ENCODE measurements at places on chromosomes 4 and X.

- DNase-seq, result no peak
Observed at GRCh38 chr4:117514391-117515175, 429.2 kb upstream of the TRAM1L1 start.

DNA sequence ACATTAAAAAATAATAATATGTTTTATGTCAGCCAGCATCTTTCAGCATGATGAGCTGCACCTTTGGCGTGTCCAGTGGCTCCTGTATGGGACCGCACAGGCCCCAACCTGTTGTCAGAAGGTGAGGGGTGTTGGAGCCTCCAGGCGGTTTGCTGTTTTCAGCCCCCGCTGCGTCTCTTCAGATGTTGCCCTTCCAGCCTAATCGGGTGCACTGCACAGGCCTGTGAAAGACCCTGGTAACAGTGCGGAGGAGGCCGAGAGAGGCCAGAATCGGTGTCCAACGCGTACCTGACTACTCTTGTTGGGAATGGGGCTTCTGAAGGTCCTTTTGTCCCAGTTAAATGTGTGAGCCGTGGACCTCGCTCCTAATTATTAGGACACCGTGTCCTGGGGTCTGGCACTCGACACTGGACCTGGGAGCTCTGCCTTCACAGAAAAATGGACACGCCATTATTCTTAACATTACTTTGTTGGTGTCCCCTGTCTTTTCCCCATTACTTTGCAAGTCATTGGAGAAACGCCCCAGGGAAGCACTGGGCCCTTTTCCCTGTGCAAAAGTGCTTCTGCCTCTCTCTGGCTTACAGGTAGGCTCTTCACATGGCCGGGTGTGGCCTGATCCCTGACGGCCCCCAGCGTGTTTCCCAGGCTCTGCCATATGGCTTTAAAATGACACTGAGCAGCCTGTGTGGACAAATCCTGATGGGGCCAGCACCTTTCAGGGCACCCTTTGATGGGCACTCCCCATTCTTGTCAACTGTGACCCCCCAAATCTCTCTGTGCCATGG lies 51.2 kb downstream of the TBC1D14 start:
- DNase-seq, result no peak

GRCh38 chr4:165364452-165365080 lies 14.2 kb upstream of the CPE start:
- no peak for DNase-seq

DNA sequence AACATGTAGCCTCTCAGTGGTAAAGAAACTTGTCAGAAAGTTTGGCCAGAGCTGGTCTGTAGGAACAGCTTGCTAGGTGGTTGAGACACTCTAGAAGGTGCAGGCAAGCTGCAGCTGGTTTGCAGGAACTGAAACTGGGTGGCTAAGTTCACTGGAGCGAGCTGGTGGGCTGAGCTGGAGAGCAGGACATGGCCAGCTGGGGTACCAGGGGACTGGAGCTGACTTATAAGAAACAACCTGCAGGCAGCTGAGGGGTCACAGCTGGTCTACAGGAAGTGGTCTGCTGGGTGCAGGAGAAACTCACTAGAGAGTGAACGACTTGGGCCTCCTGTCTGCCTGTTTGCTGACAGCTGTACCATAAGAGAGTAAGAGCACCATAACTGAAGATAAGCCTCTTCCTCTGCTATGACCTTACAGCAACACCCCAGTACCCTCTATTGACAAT lies 157.1 kb upstream of the LNX1 start:
- no peak for DNase-seq

DNA sequence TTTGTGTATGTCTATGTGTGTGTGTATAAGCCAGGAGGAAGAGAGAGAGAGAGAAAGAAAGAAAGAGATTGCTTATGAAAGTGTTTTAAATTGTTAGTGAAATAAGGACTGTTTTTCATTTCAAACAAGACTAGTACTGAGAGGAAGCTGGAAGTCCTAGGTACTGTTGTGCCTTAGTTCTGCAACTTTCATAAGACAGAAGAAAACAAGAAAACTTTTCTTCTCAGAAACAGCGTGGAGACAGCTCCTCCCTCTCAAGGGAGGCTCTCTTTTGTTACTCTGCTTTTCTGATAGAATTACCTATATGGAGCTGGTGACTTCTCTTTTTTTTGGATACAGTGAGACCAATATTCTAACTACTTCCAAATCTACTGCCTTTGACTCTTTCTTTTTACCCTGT lies 62.5 kb downstream of the BANK1 start:
- DNase-seq, result no peak

- DNase-seq, result no peak
Observed at GRCh38 chrX:111470681-111471403, 40.6 kb upstream of the SERTM2 start.

- no peak for DNase-seq
Observed at GRCh38 chr4:174071595-174071994, 211.9 kb downstream of the FBXO8 start.

- DNase-seq, result no peak
Observed at GRCh38 chr4:148649652-148650331, 207.6 kb upstream of the NR3C2 start.

GRCh38 chr4:139554642-139554892 lies 1.5 kb downstream of the SETD7 start:
- peak; percentile 41 for DNase-seq

DNA sequence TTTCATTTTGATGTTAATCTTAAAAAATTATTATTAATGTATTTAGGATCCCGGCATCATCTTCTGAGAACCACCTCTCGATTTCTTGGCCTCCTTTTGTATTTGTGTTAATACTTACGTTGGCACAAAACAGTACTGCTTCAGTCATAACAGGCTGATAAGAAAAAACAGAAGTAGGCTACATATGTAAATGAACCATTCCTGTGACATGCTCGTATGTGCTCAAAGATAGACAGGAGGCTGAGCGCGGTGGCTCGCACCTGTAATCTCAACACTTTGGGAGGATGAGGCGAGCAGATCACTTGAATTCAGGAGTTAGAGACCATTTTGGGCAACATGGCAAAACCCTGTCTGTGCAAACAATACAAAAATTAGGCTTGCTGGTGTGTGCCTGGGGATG lies 109.4 kb upstream of the H2AZ1 start:
- DNase-seq, result no peak

GRCh38 chr4:178173771-178174170 lies 731.5 kb upstream of the AGA start:
- no peak for DNase-seq

GRCh38 chr4:123524958-123525628 lies 128.5 kb downstream of the SPRY1 start:
- DNase-seq, result peak; percentile 61

GRCh38 chr4:152807294-152807829 lies 27.6 kb downstream of the ARFIP1 start:
- no peak for DNase-seq

GRCh38 chrX:1444561-1445500 lies 7.9 kb downstream of the ASMTL start:
- no peak for DNase-seq

GRCh38 chr4:112422644-112423043 lies 93.3 kb downstream of the NEUROG2 start:
- no peak for DNase-seq

DNA sequence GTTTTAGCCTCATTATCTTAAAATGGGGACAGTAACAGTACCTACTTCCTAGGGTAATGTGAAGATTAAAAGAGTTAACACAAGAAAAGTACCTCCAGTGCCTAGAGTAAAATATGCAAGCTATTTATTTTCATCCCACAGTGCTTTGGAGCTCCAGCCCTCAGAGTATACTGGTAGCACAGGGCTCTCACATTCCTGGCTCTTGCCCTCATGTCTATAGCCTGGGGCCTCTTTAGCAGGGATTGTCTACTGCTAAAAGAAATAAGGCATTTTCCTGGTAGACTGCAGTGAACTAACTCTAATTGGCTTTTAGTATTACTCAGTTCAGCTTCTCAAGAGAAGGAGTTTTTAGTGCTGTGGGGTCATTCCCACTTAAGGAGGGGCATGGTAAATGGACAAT lies 60.8 kb downstream of the RRAGB start:
- DNase-seq, result no peak

DNA sequence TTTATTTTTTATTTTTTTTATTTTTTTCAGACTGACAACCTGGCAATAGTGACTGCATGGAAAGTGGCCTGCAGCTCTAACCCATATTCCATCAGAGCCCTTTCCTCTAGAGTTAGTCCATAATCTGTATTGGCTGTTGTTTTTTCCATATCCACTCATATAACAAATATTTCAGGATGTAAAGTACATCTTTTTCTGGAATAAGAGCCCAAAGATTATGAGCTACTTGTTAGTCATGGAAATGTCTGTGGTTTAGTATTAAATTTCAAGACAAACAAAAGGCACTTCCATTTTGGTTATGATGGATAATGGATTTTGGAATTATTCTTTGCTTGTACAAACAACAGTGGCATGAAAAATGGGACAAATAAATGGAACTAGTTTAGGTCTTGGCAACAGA lies 296.0 kb upstream of the HS3ST1 start:
- no peak for DNase-seq

GRCh38 chr4:95186666-95187065 lies 362.1 kb downstream of the UNC5C start:
- no peak for DNase-seq

GRCh38 chrX:129833153-129833990 lies 10.3 kb downstream of the ZDHHC9 start:
- DNase-seq, result no peak

- DNase-seq, result no peak
Observed at GRCh38 chr4:91961504-91961903, 342.3 kb upstream of the GRID2 start.

DNA sequence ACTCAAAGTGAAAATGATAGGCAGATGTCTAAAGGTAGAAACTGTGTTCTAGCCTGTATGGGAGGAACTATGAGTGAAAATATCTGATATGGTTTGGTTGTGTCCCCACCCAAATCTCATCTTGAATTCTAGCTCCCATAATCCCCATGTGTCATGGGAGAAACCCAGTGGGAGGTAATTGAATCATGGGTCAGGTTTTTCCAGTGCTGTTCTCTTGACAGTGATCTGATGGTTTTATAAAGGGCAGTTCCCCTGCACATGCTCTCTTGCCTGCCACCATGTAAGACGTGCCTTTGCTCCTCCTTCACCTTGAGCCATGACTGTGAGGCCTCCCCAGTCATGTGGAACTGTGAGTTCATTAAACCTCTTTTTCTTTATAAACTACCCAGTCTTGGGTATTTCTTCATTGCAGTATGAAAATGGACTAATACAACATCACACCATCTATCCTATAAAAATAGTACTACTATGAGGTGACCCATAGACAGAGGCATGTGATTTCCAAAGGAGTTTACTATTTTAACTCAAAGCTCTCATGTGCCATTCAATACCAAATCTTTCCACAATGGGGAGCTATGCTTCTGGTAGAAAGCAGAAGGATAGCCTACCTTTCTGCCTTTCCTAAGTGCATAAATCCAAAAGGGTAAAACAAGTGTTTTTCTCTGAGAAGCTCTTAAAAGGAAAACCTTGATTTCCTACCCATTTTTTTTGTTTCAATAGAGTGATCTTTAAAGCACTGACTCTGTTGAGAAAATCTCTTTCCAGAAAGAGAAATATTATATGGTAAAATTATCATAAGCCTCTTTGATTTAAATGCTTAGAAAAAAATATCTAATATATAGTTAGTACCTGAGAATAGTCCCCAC lies 38.8 kb downstream of the SEC31A start:
- peak; percentile 50 for DNase-seq

DNA sequence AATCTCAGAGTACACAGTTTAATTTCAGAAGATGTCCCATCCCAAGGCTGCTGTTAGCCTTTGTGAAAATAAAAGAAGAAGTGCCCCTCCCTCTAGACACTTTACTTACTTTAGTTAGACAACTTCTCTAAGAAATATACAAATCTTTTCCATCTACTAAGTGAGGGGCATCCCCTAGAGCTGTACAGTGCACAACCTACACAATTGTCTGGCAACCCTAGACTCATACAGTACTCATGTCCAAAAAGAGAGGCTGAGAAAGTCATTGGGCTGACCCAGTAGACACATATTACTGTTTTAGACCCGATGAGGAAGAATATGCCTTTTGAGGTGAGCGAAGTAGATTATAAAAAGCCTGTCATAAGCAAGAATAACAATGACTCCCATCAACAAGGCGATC lies 297.6 kb downstream of the IDS start:
- DNase-seq, result no peak

- no peak for DNase-seq
Observed at GRCh38 chr4:184231573-184231972, 13.9 kb upstream of the ENPP6 start.

DNA sequence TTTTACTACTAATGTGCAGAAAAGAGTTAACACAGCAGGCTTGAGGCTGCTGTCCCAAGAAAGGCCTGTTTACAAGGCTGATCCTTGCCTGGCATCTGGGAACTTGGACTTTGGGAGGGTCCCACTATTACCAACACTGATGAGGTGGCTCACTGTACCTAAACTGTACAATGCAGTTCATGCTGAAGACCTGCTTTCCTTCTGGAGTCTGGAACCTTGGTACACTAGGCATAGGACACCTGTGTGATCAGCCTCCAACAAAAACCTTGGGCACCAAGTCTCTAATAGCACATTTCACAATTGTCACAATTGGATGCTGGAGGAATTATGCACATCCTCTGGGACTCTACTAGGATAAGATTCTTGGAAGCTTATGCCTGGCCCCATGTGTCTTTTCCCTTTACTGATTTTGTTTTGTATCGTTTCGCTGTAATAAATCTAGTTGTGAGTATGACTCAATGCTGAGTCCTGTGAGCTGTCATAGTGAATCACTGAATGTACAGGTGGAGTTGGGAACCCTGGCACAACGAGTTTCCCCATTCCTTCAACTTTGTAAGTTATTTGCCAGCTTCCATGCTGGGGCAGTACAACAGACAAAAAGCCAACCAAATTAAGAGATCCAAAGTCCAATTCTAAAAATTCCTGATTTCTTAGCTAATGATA lies 45.9 kb downstream of the TEC start:
- no peak for DNase-seq

GRCh38 chrX:17829566-17829965 lies 31.5 kb downstream of the RAI2 start:
- no peak for DNase-seq

DNA sequence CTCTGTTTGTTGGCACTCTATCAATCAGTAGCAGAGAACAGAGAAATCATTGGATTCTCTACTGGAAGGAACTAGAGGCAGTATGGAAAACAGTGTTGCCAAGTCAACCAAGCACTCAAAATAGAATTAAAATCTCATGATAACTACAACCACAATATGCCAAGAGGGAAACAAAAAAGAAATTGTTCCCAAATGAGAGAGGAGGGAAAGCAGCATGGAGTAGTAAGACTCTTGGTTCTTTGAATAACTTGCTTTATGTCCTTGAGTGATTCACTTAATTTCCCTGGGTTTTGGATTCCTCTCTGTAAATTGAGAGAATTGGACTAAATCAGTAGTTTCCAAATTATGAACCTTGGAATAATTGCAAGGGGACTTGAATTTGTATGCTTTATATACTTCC lies 285.5 kb upstream of the ANKRD50 start:
- DNase-seq, result no peak
